ENCODE measurements at places on chromosomes 16 and 17.

- no peak for DNase-seq
Observed at GRCh38 chr17:5422505-5422904, 2.5 kb downstream of the RPAIN start.

DNA sequence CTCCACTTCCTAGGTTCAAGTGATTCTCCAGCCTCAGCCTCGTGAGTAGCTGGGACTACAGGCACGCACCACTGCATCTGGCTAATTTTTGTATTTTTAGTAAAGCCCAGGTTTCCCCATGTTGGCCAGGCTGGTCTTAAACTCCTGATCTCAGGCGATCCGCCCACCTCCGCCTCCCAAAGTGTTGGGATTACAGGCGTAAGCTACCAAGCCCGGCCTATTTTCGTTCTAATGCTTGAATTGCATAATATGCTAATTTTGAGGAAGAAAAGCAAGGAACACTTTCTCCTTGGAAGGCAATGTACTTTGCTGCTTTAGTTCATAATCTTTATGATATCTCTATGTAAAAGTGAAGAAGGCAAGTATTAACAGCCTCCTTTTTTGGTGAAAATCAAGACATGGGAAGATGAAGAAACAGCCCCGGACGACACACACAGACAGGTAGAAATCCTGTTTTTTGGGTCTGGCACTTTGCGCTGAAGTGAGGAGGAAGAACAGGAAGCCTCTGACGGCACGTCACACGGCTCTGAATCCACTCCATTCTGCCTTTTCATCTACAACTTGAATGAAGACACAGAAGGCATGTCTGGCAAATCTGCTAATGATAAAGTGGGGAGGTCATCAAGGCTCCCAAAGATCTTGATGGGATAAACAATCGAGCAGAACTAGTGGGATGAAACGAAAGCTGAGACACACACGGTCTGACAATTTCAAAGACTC is 24.9 kb downstream of the VPS53 start:
- no peak for DNase-seq

DNA sequence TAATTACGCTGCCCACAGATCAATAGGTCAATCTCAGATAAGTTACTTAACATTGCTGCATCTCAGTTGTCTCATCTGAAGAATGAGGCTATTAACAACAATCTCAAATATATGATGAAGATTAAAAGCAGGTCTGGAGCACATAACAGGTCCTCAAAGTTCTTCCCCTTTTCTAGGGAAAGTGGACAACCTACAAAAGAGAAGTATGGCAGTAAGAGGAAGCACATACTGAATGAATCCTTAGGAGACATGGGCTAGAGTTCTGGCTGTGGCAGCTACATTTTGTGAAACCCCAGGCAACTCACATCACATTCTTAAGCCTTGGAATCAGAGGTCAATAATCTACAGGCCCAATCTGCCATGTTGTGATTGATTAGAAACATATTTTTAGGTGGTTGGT is 180.6 kb downstream of the PCTP start:
- DNase-seq: no peak

DNA sequence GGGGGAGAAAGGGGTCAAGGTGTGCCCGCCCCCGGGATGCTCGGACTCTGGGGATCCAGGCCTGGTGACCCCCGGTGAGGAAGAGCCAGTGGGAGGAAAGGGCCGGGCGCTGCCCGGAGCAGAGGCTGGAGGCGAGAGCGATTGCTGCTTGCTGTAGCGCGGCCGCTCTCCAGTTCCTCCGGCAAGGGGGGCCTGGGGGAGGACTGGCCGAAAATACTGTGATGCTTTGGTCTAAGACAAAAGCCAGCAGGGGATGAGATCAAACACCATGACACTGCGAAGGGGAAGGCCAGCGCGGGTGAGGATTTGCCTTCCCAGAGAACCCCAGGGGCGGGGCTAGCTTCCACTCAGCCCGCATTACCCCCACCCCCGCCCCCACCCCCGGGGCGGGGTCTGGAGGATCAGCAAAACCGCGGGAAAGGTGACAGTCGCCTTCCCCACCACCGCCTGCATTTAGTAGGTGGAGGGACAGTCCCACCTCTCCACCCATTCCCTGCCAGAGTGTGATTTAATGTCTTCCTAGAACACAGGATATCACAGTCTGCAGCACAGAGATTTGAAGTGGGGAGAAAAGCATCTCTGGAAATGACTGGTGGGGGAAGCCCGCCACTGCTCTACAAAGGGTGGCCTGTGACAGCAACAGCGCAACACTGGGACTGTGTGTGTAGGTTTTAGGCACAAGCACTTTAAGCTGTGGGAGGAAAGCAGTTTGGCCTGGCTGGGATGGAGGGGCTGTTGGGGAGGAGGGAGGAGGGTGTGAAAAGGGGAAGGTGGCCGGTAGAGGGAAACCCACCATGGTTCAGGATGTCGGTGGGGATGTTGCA is 25.7 kb downstream of the MRC2 start:
- DNase-seq: peak; percentile 60

DNA sequence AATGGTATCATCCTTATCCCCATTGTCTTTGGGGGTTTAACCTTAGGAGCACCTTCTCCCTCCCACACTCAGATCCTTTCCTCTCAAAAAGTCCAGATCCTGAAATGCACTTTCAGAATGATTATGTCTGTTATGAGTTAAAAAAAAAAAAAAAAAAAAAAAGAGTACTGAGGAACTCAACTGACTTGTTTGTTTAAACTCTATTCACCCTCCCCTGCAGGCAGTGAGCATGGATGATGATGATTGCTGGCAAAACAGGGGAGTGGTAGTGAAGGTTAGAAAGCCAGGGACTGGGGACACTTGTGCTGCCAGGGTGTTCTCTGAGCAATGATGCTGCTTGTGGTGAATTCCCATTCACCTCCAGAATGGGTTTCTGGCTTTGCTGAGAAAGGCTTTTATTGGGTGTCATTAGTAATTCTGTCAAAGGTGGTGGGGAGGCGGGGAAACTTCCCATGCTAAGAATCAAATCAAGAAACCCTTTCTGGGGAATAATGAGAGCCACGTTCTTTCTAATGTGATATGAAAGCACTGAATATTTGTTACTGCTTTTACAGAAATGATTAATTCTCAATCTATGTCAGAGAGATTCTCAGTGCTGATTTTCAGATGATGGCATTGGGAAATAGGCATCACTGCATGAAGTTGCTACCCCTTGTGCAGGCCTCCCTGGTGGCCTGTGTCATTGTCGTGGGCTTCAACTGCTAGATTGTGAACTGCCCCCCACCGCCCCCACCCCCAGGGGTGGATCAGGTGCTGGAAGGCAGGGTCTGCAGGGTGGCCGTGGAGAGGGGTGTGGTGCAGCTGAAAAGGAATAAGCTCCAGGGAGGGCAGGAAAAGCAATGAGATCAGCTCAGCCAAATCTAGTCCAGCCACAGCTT is 14.1 kb downstream of the CCL4 start:
- no peak for DNase-seq

DNA sequence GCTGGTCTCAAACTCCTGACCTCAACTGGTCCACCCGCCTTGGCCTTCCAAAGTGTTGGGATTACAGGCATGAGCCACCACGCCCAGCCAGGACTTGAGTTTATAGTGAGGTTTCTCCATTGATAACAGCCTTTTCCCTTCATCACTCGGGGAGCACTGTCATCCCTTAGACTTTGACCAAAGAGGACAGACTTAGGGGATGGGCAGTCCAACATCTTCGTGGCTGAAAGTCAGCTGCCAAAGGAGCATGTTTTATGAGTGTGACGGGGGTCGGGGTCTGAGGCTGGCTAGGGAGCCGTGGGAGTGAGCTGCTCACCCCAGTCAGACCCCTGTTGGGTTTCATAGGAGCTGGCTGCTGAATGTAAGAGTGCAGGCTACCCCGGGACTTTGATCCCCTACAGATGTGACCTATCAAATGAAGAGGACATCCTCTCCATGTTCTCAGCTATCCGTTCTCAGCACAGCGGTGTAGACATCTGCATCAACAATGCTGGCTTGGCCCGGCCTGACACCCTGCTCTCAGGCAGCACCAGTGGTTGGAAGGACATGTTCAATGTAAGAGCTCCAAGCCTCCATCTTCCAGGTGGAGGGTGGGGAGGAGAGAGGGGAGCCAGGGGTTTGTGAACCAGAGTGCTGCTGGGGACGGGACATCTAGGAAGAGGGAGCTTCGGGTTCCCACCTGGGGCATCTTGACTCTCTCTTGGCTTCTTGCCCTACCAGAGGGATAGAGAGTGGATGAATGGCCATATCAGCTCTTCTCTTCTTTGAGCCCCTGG is 3.1 kb downstream of the DHRS11 start:
- no peak for DNase-seq

DNA sequence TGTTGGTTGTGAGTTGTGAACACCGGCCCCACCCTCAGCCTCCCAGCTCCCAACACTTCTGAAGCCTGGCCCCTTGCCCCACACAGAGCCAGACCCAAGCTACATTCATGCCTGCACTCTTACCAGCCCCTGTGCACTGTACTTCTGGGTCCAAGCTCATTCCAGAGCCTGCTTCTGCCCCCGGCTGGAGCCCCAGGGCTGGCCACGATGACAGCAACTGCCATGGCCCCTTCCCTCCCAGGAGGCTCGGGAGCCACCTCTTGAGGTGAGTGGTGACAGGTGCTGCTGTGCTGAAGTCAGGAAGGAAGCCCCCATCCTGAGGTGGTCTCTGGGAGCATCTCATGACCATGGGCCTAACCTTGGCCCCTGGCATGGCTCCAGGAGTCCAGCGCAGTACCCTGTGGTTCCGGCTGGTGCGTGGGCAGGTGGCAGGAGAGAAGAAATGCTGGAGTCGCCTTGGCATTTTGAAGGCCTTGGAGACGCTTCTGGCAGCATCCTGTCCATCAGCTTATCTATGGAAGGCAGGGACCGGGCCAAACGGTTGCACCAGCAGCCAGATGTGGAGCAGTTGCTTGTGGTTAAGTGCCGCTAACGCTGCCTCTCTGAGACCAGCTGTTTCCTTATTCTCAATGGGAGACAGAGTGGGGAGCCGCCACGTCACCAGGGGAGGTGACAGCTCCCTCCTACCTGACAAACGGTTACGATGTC is 3.9 kb upstream of the CDT1 start:
- no peak for DNase-seq

GRCh38 chr16:27417047-27417671 is 15.2 kb downstream of the IL21R start:
- DNase-seq: no peak

- DNase-seq: no peak
Observed at GRCh38 chr16:54936201-54936978, 5.7 kb downstream of the IRX5 start.

DNA sequence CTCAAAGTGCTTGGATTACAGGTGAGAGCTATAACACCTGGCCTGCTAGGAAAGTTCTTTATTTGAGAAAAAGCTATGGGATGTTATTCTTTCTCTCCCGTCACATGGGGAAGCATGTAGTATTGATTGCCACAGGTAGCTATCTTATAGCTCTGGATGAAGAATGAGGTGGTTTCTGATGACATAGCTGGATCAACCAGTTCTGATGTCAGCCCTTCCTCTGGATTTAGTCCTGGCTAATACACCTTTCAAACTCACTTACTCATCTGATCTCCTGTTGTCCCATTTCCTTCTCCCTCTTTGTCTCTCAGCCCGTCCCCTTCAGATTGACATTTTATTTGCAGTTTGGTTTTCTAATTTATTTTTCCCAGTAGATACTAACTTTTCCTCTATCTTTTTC is 14.1 kb upstream of the PPM1D start:
- DNase-seq: no peak

DNA sequence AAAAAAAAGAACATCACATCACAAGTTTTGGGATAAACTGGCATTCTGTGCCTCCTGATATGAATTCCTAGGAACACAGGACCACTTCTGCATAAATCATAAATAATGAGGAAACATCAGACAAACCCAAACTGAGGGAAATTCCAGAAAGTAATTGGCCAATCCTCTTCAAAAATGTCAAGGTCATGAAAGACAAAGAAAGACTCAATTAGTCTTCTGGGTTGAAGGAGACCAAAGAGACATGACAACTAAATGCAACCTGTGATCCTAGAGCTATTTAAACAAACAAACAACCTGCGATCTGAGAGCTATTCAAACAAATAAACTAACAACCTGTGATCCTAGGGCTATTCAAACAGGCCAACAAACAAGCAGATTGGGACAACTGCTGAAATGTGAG is 144.3 kb downstream of the VPS53 start:
- no peak for DNase-seq

GRCh38 chr16:46733319-46733830 is 14.8 kb downstream of the MYLK3 start:
- DNase-seq: no peak

DNA sequence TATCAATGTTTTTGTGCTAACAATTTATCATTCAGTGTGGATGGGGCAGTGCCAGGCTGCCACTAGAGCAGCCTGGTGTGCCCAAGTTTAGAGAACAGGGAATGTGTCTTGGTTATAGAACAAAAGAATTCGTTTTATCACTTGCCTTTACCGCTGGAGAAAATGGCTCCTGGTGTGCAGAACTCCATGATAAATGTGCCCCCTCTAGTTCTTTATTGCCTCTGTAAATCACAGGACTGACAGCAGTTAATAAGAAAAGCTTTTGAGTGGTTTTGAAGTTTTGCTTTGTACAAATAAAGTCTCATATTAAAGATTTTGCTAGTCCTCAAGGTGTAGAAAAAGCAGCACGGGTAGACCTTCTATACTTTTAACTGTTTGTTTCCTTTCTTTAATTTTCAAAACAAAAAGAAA is 28.2 kb upstream of the PSMD7 start:
- DNase-seq: no peak

DNA sequence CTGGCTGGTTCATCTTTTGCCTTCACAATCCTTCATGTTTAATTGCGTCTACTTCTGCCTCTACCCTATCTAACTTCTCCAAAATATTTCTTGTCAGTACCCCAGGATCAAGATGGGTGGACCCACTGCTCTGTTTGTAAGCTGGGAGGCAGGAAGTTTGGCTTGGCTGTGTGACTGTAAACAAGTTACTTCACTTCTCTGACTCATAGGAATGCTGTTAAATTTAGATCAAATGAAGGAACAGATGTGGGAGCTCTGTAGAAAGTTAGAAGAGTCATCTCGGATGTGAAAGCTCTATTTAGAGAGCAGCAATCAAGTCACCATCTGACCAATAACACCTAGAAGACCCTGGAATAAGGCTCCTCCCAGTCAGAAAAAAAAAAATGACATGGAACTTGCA is 55.2 kb upstream of the MRTFB start:
- DNase-seq: no peak
